ENCODE measurements at places on chromosomes 13 and 19. TPM values are rescaled to one million over a fixed set of nuclear protein-coding genes. Genes with fewer than 3 reads are reported as not detected.

Gene UBE2M
- total RNA-seq, result 76.2 TPM

Gene VMAC
- 10.0 TPM for total RNA-seq

Gene KLK12
- total RNA-seq, result not detected

- H3K4me1 ChIP-seq, result peaks cover 71% of the 10 kb centered on the region
- peak overlapping the region; percentile 99 for H3K27ac ChIP-seq
- H3K36me3 ChIP-seq, result peaks cover 4% of the 10 kb centered on the region
- no peaks in the 10 kb centered on the region for H3K27me3 ChIP-seq
These were observed 68.6 kb downstream of the RASA3 start for GRCh38 chr13:114063545-114064449.

- no peak overlapping the region for H3K27ac ChIP-seq
- no peaks in the 10 kb centered on the region for H3K4me1 ChIP-seq
- peak; percentile 68 for DNase-seq
- H3K4me3 ChIP-seq, result no peak overlapping the region
These were observed 52.0 kb upstream of the GAS6 start for GRCh38 chr13:113915786-113916329.

GRCh38 chr19:41480336-41480735 lies 37.4 kb downstream of the ERICH4 start:
- H3K27ac ChIP-seq, result no peak overlapping the region
- no peaks in the 10 kb centered on the region for H3K4me1 ChIP-seq
- H3K27me3 ChIP-seq, result peaks cover 15% of the 10 kb centered on the region
- H3K4me3 ChIP-seq, result no peak overlapping the region
- no peaks in the 10 kb centered on the region for H3K36me3 ChIP-seq

DNA sequence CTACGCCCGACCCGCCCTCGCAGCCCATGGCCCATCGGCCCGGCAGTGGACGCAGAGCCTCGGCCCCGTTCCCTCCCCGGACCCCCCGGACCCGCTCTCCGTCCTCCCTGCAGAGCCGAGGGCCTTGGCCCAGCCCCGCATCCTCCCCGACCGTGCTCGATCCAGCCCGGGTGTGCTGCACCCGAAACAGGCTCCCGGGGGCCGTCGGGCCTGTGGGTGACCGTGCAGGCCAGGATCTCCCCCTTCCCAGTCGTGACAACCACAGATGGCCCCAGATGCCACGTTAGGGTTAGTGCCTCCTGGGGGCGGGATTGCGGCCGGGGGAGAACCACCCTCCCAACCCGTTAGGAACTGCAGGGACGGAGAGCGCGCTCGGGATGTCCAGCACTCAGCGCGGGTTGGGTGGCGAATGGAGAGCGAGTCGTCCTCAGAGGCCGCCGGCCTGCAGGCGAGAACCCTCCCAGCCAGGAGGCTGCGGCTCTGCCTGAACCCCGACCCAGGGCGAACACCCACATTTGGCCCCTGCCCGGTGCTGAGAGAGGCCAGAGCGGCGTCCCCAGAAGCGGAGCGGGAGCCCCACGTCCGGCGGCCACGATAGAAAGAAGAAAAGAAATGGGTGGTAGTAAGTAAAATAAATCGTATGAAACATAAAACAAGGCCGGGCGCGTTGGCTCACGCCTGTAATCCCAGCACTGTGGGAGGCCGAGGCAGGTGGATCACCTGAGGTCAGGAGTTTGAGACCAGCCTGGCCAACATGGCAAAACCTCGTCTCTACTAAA lies 6.7 kb upstream of the MADCAM1 start:
- H3K4me1 ChIP-seq, result peaks cover 26% of the 10 kb centered on the region
- no peak for DNase-seq
- H3K27ac ChIP-seq, result peak overlapping the region; percentile 69
- peaks cover 9% of the 10 kb centered on the region for H3K27me3 ChIP-seq
- no peaks in the 10 kb centered on the region for H3K36me3 ChIP-seq
- peak overlapping the region; percentile 80 for H3K4me3 ChIP-seq

GRCh38 chr13:43686557-43686956 lies 100.2 kb downstream of the ENOX1 start:
- peak overlapping the region; percentile 3 for H3K27ac ChIP-seq
- H3K4me3 ChIP-seq, result no peak overlapping the region
- H3K36me3 ChIP-seq, result no peaks in the 10 kb centered on the region
- DNase-seq, result no peak
- H3K4me1 ChIP-seq, result peaks cover 28% of the 10 kb centered on the region

GRCh38 chr13:113113846-113114271 lies 8.3 kb downstream of the F7 start:
- no peak overlapping the region for H3K4me3 ChIP-seq
- H3K4me1 ChIP-seq, result peaks cover 2% of the 10 kb centered on the region
- peak; percentile 80 for DNase-seq
- no peaks in the 10 kb centered on the region for H3K27me3 ChIP-seq
